A549 treated with CORT108297 at 1 μM for 4 hours (cell line): ENCODE measurements at places on chromosomes 4 and X. TPM values are rescaled to one million over a fixed set of nuclear protein-coding genes. Genes with fewer than 3 reads are reported as not detected.

Gene GBA3
- total RNA-seq = not detected in 5 replicates

Gene PGRMC2
- total RNA-seq = 74.6 to 121 TPM (median 87.0 TPM) in 5 replicates

Gene MAGEA3
- 2.5 to 4.4 TPM (median 3.3 TPM) in 5 replicates for total RNA-seq

Gene AMTN
- total RNA-seq = 0.20 TPM in 1 of 5 replicates, not detected in the others

Gene HPGDS
- total RNA-seq = not detected in 5 replicates

Gene XG
- 0.07 to 0.09 TPM in 2 of 5 replicates, not detected in the others for total RNA-seq

Gene KCNIP4
- not detected in 5 replicates for total RNA-seq

Gene ETDA
- total RNA-seq = not detected in 5 replicates

Gene NSG1
- total RNA-seq = 1.7 to 2.5 TPM (median 2.2 TPM) in 5 replicates

Gene F11
- not detected in 5 replicates for total RNA-seq

Gene SLITRK4
- 0.02 TPM in 1 of 5 replicates, not detected in the others for total RNA-seq

Gene FAM200B
- total RNA-seq = 29.0 to 38.8 TPM (median 32.7 TPM) in 5 replicates

Gene CD40LG
- not detected in 5 replicates for total RNA-seq

Gene GRIA3
- total RNA-seq = not detected in 5 replicates

Gene WFS1
- total RNA-seq = 11.0 to 16.0 TPM (median 15.4 TPM) in 5 replicates

Gene TRIML1
- total RNA-seq = 0.07 to 0.08 TPM in 2 of 5 replicates, not detected in the others

Gene RHOXF2B
- total RNA-seq = not detected in 5 replicates

Gene ART3
- total RNA-seq = not detected in 5 replicates

Gene IRS4
- total RNA-seq = 0.02 TPM in 1 of 5 replicates, not detected in the others

Gene TRPC3
- 0.05 to 0.07 TPM (median 0.07 TPM) in 3 of 5 replicates, not detected in the others for total RNA-seq

Gene FANCB
- total RNA-seq = 3.0 to 3.5 TPM (median 3.4 TPM) in 5 replicates

Gene PDGFC
- total RNA-seq = 2.5 to 3.5 TPM (median 3.1 TPM) in 5 replicates

Gene TAF7L
- 0.07 to 0.16 TPM (median 0.10 TPM) in 5 replicates for total RNA-seq

Gene L1CAM
- total RNA-seq = 19.7 to 25.6 TPM (median 22.5 TPM) in 5 replicates
